Karpas-422 (cell line): ENCODE measurements at places on chromosomes 2 and 18. TPM values are rescaled to one million over a fixed set of nuclear protein-coding genes. Genes with fewer than 3 reads are reported as not detected.

- DNase-seq: no peak
Observed at GRCh38 chr18:22183698-22184170, 14.3 kb downstream of the GATA6 start.

IL36B gene
- not detected in 2 replicates for total RNA-seq

WDPCP gene
- total RNA-seq: 15.3 and 20.8 TPM in 2 replicates

CHRNG gene
- total RNA-seq: not detected in 2 replicates

DNA sequence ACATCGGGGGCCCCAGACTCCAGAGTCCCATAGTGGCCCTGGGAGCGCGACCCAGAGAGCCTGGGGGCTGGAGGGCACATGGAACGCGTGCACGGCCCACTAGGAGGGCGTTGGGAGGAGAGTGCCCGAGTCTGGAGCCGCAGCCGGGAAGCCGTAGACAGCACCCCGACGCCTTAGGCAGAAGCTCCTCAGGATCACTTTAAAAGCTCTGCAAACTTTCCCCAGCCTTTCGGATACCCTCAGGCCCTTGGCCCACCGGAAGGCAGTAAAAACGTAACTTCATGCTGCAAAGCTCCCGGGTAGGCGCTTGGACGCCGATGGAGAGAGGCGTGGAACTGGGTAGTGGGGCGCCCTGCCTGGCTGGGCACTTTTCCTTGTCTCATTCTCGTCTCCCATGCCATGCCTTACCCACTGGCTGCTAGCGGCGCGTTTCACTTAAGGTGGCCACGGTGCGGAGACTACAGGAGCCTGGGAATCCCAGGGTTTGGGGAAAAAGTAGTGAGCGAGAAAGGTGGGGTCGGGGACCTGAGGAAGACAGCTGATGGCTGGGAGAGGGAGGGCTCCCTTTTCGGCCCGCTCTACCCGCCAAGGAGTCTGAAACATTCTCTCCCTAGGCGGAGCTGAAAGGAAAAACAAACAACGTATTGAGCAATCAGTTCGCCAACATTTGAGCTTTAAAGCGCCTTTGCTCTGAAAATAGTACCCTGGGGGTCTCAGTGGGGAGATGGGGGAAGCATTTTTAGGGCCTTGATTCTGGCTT, 141.8 kb downstream of the MEIS1 start:
- DNase-seq: no peak

AFF3 gene
- 84.6 and 99.7 TPM in 2 replicates for total RNA-seq

- DNase-seq: no peak
Observed at GRCh38 chr18:68803356-68803755, 5.5 kb downstream of the CCDC102B start.

DNA sequence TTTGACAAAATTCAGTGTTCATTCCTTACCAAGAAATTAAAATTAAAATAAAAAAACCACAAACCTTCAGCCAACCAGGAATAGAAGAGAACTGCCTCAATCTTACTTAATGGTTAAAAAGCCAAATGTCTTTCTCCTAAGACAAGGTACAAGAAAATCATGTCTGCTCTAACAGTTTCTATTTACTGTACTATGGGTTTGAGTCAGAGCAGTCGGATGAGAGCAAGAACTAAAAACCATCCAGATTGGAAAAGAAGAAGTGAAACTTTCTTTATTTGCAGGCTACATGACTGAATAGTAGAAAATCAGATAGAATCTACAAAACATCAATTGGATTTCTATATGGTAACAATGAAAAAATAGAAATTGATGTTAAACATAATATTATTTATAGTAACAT, 555.5 kb upstream of the TNP1 start:
- peak; percentile 67 for DNase-seq

LIPG gene
- not detected in 2 replicates for total RNA-seq

DNA sequence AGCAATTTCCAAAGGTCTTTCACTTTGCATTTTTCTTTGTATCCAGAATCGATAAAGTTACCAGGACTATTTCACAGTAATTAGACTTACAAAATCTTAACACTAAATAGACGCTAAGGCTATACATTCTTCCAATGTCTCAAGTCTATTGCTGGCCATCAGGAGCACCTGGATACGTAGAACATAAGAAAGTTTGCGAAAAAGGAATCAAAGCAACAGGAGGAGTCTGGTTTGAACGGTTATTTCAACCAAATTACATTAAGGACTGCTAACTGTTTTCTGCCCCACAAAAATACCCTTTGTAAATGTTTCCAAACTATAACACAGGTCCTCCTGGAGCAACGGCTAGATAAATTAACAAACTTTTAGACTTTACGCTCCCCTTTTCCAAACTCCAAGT, 1.4 kb upstream of the HNRNPA3 start:
- no peak for DNase-seq

DNA sequence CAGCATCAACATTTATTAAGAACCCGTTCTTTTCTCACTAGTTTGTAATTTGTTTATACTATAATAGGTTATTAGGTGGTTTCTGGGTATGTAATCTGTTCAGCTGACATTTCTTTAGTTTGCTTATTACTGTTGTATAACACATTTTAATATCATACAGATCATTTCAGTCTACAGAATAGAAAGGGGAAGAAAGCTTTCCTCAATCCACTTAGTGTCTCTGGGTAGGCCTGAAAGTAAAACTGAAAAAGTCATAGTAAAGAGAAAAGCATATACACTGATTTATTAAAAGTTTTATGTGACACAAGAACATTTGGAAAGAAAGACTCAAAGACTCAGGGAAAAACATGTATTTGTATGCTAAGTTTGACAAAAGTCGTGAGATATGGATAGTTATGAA, 16.8 kb upstream of the KCNJ3 start:
- no peak for DNase-seq
